Activated CD8-positive, alpha-beta memory T cell treated with anti-CD3 and anti-CD28 coated beads for 4 hours (primary cell): ENCODE measurements at places on chromosomes 2 and 18.

GRCh38 chr18:26911840-26912239 lies 46.3 kb upstream of the AQP4 start:
- no peak for DNase-seq

GRCh38 chr18:80035997-80036396 lies 1.8 kb downstream of the RBFA start:
- DNase-seq = no peak

- DNase-seq = no peak
These were observed 18.7 kb downstream of the ELAC1 start for GRCh38 chr18:50986360-50987087.

DNA sequence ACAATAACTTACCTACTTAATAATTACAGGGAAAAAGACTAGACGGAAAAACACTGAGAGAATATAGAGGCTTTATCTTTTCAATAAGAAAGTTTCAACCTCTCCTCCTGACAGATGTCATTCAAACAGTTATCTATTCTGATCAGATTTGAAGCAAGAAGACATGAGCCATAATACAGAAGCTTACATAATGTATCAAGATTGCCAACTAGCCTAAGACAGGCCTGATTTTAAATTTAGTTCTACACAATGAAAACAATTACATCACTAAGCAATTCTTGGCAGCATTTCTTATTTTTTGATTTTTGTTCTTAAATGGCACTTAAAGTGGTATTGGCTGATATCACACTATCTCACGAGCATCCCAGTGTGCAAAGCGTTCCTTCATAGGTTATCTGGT lies 41.6 kb downstream of the GPR155 start:
- no peak for DNase-seq

- no peak for DNase-seq
These were observed at the start of gene CYRIA for GRCh38 chr2:16665748-16666448. Gene CYRIA, minus strand, starts transcription at chr2:16665834. Its CDS starts 77,715 bp downstream, at chr2:16588119.

- no peak for DNase-seq
These were observed 50.6 kb upstream of the ODC1 start for GRCh38 chr2:10498525-10499274.

DNA sequence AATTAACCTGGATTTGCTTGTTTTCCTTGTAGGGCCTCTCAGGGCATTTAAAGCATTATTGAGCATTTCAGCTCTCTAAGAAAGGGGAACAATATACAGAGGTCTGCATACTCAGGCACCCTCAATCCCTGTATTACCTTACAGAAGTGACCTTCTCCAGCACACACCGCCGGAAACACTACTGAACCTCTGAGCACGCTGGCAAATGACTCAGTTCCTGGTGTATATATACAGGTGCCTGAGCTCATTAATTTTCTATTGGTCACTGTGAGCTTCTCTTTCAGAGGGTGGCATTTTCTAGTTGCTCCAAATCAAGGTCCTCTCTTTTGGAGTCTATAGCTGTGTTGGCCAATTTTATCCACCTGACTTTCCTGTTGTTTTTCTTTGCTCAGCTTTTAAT lies 85.2 kb upstream of the COPS8 start:
- DNase-seq = no peak

DNA sequence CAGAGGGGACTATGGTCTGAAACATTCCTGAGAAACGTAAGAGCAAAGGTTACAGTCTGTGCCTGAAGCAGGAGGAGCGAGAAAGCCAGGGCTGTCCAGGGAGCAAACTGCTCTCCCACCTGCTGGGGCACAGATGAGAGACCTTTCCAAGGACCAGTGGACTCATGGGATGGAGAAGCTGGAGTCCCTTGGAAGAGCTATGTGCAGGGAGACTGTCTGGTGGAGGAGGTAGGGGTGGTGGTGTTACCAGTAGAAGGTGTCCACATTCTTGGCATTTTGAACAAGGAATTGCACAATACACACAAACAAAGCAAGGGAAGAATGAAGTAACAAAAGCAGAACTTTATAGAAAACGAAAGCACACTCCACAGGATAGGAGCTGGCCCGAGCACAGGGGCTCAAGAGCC lies 97.9 kb upstream of the CYRIA start:
- no peak for DNase-seq

- peak; percentile 6 for DNase-seq
These were observed 755 bp upstream of the ATP9B start for GRCh38 chr18:79068341-79068936.

DNA sequence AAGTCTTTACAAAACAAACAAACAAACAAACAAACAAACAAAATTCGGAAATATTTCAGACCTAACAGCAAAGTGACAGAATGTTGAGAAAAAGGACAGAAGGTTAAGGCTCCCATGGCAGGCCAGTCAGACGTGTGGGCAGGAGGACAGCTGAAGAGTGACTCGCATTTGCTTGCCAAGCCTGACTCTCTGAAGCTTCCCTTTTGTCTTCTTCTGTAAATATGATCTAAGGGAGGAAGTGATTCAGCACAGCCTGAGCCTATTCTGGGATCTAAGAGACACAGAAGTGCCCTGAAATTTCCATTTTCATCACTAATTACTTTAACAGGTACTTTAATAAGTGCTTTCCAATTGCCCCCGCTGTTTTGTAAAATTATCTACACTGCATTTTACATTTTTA lies 134.0 kb upstream of the LYPD1 start:
- no peak for DNase-seq

- no peak for DNase-seq
These were observed 222.9 kb downstream of the PTPRM start for GRCh38 chr18:7789856-7790552.

DNA sequence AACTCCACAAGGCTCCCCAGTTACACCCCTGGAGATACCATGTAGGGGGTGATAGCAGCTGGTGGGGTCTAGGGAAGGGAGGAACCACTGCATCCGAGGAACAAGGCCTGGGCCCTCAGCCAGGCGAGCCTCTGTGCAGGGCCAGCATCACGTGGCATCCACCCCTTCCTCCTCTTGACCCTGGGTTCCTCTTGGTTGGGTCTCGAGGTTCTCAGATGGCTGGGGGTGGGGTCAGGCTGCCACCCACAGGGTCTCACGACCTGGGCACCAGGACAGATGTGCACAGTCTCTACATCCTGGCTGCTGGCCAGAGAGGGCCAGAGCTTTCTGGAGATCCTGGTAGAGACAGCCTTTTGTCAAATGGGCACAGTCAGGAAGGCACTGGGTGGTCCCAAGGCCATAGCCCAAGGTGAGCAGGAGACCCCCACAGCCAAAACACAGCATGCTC lies 10.4 kb downstream of the HS6ST1 start:
- no peak for DNase-seq

DNA sequence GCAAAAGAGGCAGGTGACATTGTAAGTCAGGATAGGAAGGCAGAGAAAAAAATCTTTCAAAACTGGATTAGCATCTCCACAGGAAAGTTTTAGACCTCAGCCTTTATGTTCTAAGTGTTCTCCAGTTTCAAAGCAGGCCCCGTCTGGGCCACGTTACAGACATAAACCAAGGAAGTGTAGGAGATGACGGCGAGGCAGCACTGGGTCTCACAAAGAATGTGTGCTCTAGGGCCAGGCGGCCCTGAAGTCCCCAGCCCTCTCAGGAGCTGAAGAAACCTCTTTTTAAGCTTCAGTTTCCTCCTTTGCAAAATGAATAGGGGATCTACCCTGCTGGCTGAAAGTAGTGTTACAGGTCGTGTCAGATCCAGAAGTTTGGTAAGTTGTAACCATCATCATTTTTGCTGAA lies 81.7 kb downstream of the SPRED2 start:
- no peak for DNase-seq

DNA sequence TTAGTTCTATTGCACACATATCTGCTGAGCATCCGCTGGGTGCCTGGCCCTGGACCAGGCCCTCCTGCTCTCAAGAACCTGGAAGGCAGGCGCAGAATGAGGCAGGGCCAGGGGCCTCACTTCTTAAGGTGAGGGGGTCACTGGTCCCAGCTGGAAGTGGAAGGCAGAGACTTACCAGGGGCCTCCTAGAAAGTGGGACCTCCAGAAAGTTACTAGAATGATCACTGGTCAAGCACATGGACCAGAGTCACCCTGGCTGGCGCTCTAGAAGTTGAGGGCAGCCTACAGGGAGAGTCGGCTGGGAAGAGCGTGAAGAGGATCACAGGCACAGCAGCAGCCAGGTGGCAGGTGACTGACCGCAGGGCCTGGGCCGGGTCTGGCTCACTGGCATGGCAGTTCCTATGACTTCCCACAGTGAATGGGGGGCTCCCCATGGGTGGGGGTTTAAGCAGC lies 26.1 kb upstream of the MAL start:
- no peak for DNase-seq

DNA sequence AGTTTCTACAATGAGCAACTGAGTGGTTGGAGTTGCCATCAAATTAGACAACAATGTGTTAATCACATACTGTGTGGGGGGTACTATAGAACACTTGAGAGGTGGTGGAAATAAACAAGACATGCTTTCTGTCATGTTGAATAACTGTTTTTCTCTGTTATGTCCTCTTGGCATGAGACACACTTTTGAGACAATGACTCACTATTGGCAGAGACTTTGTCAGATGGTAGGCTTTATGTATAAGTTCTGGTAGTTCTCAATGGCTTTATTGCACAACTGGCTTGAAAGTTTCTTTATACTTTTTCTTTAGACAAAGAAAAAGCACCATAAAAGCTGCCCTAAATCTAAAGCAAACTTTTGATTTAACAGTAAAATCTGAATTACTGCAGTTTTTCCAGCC lies 578.7 kb downstream of the ADCYAP1 start:
- DNase-seq = no peak

DNA sequence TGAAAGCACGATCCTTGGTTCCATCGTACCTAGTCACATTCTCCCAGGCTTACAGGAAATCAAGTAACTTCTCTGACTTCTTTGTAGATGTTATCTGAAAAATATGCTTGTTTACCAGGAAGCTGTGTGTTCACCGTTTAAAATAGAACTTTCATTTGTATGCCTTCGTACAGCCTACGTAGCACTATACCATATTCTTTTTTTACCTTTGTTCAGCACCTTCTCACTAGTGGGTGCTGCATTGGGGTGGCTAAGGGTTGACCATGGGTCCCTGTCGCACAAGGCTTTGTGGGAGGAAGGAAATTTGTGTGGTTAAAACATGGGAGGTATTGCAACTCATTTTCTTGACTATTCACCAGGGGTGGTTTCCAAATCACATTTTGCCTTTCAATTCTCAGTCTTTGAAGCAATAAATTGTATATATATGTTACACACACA lies 16.6 kb downstream of the MALT1 start:
- peak; percentile 19 for DNase-seq
